ENCODE measurements at places on chromosomes 12 and 14.

DNA sequence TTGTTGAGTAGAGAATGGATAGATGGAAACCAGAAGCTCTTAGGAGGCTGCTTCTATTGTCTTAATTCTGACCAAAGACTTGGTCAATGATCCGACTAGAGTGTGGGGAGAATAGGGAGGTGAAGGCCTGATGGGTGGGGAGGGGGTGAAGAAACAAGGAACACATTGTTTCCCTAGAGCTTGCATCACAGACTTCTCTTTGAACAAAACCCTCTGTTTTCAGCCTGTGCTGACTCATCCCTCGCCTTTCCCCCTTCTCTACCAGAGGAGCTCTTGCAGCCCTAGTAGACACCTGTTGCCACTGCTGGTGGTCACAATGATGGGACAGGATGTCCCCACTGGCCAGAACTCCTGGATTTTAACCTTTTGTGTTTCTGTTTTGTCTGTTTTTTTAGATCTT, 46.8 kb upstream of the CISTR start:
- no peak for DNase-seq

DNA sequence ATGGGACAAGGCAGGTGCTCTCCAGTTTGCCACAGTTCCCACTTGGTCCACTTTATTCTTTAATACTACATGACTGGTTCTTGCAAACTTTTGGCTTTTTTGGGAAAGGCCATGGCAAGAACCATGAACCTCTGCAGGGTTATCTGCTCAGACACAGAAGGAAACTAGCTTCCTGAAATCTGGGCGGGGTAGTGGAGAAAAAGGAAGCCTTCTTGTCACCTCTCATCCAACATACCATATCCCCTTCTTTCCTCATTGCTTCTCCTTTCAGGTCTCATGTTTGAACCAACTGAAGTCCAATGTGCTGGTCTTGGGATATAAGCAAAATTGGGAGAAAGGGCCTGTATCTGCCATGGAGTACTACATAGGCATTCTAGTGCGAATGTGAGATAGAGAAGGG, 5.5 kb upstream of the KLHL33 start:
- DNase-seq = no peak

- DNase-seq = no peak
These were observed 32.1 kb upstream of the NR2C1 start for GRCh38 chr12:95105540-95105939.

DNA sequence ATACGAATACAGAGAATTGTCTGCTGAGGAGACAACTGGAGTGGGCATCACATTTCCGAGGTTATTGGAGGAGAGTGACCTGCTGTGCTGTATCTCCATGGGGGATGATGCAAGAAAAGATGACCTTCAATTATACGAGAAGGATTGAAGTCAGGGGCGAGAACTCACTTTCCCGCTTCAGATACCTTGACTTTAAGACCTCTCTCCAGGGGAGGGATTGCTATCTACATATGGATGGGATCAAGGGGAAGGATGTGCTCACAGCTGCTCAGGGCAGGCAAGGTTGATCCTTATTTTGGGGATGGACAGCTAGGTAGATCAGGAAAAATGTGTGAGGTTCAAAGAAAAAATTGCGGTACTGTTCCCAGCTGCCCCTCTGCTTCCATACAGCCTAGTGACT, 24.4 kb downstream of the NEUROD4 start:
- no peak for DNase-seq

- DNase-seq = no peak
These were observed 41.9 kb downstream of the ATP23 start for GRCh38 chr12:57983146-57983857.

DNA sequence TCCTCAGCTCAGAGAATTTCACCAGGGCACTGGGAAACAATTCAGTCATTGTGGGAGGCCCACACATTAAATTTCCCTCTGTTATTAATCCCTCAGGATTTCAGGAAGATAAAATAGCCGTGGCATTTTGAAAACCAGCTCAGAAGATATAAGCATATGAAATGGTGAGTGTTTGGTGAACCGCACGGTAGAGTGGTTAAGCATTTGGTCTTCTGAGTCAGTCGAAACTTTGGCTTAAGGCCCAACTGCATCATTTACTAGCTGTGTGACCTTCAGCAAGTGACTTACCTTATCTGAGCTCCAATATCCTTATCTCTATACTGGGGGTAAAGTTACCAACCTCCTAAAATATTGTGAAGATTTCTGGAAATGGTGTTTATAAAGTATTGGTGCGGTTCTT, 5.2 kb upstream of the VRK1 start:
- DNase-seq = no peak

DNA sequence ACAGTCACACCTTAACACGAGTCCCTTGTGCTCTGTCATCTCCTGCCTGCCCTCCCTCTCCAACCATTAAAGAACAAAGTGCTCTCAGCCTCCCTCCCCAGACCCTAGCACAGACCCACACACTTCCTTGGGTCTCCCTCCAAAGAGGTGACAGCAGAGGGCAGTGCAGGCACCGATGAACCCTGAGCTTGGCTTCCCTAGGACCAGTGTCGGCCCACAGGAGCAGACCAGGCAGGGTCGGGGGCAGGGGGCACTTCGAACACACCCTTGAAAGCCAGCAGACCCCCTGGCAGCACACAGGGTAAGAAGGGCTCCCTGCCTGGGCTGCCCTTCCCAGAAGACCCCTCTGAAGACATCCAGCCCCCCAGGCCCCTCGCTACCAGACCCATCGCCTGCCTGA, 7.0 kb downstream of the CDK2AP1 start:
- DNase-seq = no peak

DNA sequence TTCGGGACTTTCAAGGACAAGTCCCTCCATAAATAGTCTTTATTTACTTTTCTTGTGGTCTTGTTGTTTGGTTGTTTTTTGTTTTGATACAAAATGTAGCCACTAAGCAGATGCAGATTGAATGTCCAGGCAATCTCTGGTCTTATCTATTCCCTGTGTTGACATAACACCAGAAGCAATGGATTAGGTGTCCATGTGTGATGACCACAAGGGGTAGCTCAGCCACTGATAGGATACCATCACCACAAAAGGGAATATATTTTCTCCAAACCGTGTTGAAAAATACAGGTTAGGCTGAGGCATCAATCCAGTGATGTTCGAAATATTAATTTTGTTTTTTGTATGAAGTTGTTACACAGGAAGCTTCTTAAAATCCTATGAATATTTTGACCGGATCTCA, 196.3 kb downstream of the EPS8 start:
- no peak for DNase-seq

DNA sequence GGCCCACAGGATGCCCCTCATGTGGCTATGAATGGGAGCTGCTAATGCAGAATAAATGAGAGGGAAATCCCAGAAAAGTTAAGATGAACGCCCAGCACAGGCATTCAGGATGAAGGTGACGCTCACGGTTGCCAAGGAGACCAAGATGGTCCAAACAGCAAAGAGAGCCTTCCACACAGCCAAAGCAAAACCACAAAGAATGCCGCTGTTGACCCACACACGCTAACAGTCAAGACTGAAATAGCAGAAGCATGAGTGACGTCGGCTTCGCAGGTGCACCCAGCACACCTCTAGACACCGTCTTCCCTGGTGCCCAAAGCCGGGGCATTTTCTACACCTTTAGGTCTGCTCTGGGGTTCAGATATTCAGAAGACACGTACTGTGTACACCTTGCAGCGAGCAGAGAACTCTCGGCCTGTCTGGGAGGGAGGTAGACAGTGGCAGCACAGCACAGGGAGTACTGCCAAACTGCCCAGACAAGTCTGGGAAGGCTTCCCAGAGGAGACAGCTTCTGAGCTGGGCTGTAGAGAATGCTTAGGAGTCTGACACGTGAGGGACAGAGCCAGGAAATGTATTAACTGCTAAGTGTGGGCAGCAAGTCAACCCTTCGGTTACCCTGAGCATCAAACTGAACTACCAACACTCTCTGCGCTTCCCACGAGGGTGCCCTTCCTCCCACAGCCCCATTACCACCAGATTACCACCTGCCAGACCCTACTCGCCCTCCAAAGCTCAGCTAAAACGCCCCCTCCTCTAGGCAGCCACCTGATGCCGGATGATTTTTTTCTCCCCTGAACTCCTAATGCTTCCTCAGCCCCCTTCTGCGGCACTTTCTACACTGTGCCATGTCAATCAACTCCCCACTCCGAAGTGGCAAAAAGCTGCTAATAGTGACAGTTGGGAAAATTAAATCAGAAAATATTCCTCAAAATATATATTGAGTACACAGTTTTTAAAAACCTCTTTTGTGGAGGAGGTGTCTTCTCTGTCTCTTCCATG, 50.1 kb downstream of the CCDC88C start:
- peak; percentile 25 for DNase-seq

GRCh38 chr14:96416292-96416691, 24.4 kb downstream of the AK7 start:
- DNase-seq = no peak

- no peak for DNase-seq
These were observed 160.9 kb downstream of the KCNC2 start for GRCh38 chr12:75048767-75049166.

DNA sequence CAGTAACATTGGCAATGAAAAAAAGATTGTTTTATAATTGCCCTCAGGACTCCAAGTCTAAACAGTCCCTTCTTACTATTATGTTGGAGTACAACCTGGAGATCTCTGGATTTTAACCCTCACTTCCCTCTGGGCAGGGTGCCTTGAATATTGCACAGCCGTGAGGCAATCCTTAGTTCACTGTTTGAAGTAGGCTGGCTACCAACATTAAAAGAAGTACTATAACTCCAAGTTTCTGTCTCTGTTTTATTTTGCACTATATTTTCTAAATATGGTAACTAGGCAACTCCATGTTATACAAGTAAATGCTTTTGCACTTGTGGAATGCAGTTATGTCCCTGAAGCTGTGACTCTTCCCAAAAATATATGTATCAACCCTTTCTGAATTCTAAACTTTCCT, 490.7 kb downstream of the EGLN3 start:
- DNase-seq = no peak

DNA sequence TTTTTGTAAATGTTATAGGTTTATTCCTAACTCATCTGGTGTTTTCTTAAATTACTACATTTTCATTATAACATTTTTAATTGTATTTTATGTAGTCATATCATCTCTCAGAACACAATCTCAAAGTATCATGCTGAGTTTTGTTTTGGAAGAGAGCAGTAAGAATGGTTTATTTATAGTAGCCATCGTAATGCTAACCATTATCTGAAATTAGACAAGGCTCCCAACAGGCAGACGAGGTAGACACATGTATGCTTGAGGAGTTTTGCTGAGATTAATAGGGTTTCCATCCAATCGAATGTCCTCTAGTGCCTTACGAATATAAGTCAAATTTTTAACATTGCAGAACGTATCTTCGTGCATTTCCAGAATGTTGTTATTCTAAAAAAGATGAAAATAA, 9.0 kb upstream of the CCER1 start:
- DNase-seq = no peak

DNA sequence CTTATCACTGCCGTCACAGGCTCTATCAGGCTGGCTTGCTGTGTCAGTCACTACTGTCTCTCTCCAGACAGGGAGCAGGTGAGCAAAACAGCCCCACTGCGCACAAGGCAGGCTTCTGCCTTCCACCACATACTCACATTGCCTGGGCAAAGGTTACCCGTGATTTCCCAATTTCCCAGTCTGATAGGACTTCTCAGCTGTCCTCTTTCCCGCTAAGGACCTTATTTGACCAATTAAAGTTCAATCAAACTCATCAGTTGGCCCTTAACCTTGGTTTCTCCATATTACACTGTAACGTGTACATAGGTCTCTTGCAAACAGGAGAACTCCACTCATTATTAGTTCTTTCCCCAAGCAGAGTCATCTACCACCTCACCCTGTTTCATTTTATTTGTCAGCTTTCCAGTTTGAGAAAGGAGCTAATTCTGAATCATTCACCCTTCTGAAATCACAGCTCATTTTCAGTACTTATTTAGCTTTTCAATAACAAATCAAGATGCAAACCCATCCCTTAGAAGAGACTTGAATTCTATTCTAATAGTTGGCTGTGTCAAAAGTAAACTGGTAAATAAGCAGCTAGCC, 170.8 kb downstream of the ESR2 start:
- no peak for DNase-seq

DNA sequence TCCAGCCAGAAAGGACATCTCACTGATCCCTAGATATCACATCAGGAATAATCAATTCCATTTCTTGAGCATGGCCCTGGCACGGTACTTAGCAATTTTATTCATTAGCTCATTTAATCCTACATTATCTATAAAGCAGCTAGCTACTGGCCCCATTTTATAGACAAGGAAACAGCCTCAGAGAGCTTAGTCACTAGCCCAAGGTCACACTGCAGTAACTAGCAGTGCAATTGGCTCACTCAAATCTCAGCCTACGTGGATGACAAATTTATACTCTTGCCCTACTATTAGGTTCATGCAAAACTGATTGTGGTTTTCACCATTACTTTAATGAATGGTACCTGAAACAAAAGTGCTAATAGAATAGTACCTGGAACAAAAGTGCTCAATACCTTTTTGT, 41.7 kb downstream of the NUAK1 start:
- no peak for DNase-seq

DNA sequence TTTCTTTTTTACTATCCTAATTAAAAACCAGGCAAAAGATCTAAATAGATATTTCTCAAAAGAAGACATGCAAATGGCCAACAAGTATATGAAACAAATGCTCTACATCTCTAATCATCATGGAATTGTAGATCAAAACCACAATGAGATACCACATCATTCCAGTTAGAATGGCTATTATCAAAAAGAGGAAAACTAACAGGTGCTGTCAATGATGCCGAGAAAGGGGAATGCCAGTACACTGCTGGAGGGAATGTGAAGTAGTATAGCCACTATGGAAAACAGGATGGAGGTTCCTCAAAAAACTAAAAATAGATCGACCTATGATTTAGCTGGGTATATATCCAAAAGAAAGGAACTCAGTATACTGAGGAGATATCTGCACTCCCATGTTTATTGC, 39.0 kb upstream of the C12orf75 start:
- DNase-seq = no peak

GRCh38 chr12:108319277-108320234, 19.6 kb downstream of the CMKLR1 start:
- no peak for DNase-seq

- DNase-seq = no peak
These were observed 68.9 kb downstream of the SPPL3 start for GRCh38 chr12:120835304-120835612.

- DNase-seq = no peak
These were observed 11.6 kb downstream of the DAD1 start for GRCh38 chr14:22577334-22577908.

- no peak for DNase-seq
These were observed 37.4 kb upstream of the PHC1 start for GRCh38 chr12:8876887-8877286.

DNA sequence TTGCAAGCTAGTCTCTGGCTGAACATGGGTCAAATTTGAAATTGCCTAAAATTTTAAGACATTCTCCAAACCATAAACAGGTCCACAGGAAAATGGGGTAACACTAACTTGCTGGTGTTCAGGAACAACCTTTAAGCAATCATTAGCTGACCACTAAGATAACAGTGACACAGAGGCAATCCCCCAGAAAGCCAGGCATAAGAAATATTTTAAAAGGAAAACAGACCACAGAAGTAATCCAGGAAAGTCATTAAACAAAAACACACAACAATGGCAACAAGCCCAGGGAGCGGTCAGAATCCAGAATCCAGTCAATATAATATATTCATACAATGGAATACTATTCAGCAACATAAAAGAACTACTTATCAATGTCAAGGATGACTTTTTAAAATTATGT, 59.1 kb downstream of the LRP6 start:
- no peak for DNase-seq

Data from epithelial cell of proximal tubule (primary cell).